ENCODE measurements at places on chromosomes 12 and 14. TPM values are rescaled to one million over a fixed set of nuclear protein-coding genes. Genes with fewer than 3 reads are reported as not detected.

The DENR gene
- total RNA-seq = 35.4 TPM

The FAM181A gene
- not detected for total RNA-seq

The PIWIL1 gene
- 3.5 TPM for total RNA-seq

The CFAP251 gene
- 9.9 TPM for total RNA-seq

The RTL1 gene
- total RNA-seq = not detected

The CLEC4D gene
- total RNA-seq = 18.5 TPM

The APOF gene
- not detected for total RNA-seq

The CLECL1 gene
- total RNA-seq = 15.3 TPM

The RNU4-1 gene
- 7,358 TPM for total RNA-seq

The RAD51B gene
- 43.7 TPM for total RNA-seq

The RNASE7 gene
- total RNA-seq = not detected

The MAP3K9 gene
- total RNA-seq = 8.0 TPM

The ZC2HC1C gene
- total RNA-seq = 0.89 TPM

The NPFF gene
- total RNA-seq = not detected

The SCN8A gene
- 3.0 TPM for total RNA-seq

The CD69 gene
- total RNA-seq = 65.6 TPM

The PAWR gene
- total RNA-seq = 22.8 TPM

The TROAP gene
- total RNA-seq = 2.5 TPM

The ADAM21 gene
- total RNA-seq = not detected

The LRP1-AS gene
- not detected for total RNA-seq

The SYNDIG1L gene
- total RNA-seq = 0.52 TPM

The SLCO1B3 gene
- total RNA-seq = not detected

The TMEM233 gene
- total RNA-seq = not detected

The TMEM132D gene
- total RNA-seq = not detected

The DTX1 gene
- total RNA-seq = 54.6 TPM

The SDSL gene
- 6.0 TPM for total RNA-seq

The RPL10L gene
- not detected for total RNA-seq

The DNAJC22 gene
- 0.98 TPM for total RNA-seq

The MRPL52 gene
- total RNA-seq = 56.5 TPM

The SIX6 gene
- not detected for total RNA-seq

The KLRB1 gene
- total RNA-seq = 5.8 TPM

The USP44 gene
- 3.5 TPM for total RNA-seq

The C14orf132 gene
- 16.4 TPM for total RNA-seq

The LRFN5 gene
- 1.6 TPM for total RNA-seq

The SSTR1 gene
- 0.79 TPM for total RNA-seq

The CATSPERB gene
- 2.5 TPM for total RNA-seq

The DBX2 gene
- not detected for total RNA-seq

All from spleen (tissue), 13 donors.